Cardiac muscle cell (in vitro differentiated cells and primary cell): ENCODE measurements at places on chromosomes 1 and 21.

- DNase-seq = no peak
Observed at GRCh38 chr1:28200234-28200873, 23.9 kb upstream of the PTAFR start.

GRCh38 chr1:203146537-203146936 is 19.0 kb downstream of the ADORA1 start:
- no peak for DNase-seq

DNA sequence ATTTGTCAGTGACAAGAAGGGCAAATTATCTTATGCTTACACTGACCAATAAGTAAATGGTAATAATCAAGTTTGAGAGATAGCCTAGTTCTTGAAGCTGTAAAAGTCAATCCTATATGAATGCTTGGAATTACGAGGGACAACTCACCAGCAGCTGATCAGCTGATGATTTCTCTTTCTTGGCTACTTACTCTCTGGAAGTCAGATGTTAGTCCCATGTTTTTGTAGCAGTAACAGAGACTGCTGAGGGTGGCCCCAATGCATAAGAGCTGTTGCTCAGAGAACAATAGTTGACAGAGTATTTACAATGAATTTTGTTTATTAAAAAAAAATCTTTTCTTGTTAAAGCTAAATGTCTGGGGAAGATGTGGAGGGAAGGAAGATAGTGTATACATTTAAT is 39.3 kb downstream of the CD160 start:
- DNase-seq = no peak

DNA sequence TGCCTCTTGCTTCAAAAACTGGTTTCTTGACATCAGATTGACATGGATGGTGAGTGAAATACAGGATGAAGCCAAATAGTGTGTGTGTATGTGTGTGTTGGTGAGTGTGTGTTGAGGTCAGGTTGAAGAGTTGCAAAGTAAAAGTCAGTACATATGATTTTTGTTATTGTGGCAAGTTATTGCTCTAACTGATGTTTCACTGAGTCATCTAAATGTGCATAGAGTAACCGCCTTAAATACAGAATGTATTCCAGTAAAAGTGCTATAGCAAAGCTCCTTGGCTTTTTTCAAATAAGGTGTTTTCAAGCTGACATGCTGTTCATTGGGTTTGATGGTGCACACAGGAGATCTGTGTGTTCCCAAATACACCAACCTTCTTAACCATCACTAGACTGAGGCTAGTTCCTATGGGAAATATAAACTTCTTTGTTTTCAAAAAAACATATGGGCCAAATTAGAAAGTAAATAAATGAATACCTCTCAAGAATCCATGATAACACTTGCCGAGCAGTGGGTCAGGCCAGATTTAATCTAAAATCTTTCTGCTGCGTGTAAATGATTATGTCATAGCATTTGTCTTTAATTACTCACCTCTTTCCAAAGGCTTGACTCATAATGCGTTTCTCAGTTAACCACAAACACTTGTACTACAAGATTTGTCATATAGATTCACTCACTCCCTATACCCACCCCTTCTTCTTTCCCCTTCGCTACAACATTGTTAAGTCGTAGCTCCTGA is 151.1 kb downstream of the LYPLAL1 start:
- peak; percentile 87 for DNase-seq

GRCh38 chr21:32335601-32336575 is 37.2 kb downstream of the MRAP start:
- no peak for DNase-seq
